ENCODE measurements at places on chromosomes 11 and 22.

DNA sequence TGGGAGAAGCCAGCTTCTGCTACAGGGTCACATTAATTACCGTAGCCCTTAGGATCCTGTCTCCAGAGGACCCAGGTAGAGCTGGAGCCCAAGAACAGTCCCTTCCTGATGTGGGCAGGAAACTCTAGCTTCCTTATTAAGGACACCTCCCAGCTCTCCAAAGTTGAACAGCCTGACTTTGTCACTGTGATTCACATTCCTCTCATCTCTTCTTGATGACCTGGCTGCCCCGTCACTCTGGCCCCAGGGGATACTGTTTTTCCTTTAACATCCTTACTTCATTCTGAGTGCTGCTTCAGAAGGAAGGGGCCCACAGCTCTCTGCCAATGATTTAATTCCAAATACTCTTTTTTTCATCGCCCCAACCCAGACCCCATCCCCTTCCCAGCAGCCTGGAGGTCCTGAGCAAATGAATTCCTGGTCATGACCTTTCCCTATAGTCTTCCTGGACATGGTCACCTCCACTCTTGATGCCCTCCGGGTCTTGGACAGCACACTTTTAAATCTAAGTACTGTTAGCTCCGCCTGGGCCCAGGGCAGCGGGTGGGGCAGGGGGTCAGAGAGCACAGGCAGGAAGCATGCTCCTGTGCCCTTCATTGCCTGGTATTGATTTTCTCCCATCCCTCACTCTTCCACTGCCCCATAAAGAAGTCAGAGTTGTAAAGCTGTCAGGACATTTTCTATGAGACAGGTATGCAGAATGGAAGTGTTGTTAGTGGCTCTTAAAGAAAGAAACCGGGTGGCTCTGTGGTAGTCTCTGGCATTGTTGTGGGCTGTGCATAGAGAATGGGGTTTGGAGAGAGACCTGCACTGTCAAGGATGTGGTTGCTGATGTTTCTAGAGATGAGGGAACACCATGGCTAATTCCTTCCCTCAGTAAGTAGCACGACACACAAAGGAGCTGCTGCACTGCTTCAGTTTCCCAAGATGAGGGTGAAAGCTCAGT, 22.3 kb upstream of the SPON1 start:
- DNase-seq: peak; percentile 10

DNA sequence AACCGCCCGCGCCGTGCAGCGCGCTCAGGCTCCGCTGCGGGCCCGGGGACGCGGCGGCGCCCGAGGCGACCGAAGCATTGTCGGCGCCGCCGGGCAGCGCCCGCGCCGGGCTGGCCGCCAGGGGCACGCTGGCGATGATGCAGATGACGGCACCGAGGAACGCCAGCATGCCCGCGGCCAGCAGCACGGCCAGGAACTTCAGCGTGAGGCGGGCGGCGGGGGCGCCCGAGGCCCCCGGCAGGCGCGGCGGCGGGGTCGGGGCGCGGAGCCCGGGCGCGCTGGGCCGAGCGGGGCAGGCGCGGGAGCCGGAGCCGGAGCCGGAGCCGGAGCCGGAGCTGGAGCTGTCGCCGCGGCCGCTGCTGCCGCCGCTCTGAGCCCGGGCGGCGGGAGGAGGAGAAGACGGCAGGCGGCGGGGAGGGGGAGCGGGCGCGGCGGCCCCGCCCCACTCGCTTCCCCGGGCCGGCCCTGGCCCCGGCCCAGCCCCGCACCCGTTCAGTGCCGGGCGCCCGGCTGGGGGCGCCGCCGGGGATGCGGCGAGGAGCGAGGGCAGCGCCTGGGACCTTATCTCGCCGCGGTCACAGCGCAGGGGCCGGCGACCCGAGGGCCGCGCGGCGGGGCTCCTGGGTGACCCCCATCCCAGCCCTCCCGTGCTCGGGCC, at the start of gene NPTXR:
Gene NPTXR (minus strand): TSS at position 372 of the 658 bp plus-strand sequence.
- DNase-seq: no peak

DNA sequence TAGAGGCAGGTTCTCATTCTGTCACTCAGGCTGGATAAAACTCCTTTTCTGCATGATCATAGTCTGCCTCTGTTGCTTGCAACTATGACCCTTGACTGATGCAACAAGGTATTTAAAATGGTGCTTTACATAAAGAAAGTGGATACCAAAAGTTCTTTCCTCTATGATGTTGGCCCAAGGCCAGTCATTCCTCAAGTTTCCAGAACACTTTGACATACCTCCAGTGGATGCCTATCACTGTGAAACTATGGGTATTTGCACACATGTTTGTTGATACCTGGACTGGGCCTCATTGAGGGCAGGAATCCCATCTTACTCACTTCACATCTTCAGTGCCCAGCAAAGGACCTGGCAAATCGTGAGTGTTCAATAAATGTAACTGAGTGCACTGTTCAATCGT, 159.0 kb upstream of the ZC3H12C start:
- no peak for DNase-seq

DNA sequence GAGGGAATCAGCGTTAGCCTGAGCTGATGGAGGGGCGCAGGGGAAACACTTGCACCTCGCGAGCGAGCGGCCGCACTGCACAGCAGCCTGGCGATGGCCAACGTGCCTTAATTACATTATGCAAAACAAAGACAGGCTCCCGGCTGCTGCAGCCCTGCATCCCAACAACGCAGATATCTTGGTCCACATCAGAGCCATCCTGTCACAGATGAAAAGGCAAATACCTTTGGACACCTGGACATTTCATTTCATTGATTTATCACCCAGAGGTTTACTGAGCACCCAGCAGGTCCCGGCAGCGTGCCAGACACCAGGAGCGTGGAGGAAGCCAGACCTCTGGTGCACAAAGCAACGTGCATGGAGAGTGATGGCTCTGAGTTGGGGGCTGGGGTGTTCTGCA, 843.0 kb downstream of the TBC1D22A start:
- DNase-seq: no peak

DNA sequence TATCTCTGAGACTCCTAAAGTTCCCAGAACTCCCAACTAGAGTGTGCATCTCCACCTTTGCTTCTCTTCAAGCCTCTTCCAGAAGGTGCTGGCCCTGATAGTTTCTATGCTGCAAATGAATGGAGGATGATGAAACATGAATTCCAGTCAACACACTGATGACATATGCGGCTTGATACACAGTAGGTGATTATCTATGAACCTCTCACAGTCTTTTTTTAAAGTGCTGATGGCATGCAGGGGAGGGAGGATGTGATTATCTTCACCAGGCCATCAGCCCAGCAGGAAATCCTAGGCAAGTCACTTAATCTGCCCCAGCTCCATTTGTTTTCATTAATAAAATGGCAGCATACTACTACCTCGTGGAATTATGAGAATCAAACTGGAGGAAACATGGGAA, 548.5 kb downstream of the SOX6 start:
- DNase-seq: no peak

- peak; percentile 89 for DNase-seq
Observed at GRCh38 chr11:29300420-29300819, 716.4 kb downstream of the KCNA4 start.

GRCh38 chr11:19437760-19438159, 197.0 kb upstream of the E2F8 start:
- peak; percentile 80 for DNase-seq

- DNase-seq: no peak
Observed at GRCh38 chr22:37571258-37571991, 8.5 kb downstream of the LGALS2 start.

- DNase-seq: peak; percentile 60
Observed at GRCh38 chr11:62108017-62108750, 15.6 kb upstream of the INCENP start.

- DNase-seq: peak; percentile 42
Observed at GRCh38 chr11:113796663-113797259, 17.2 kb downstream of the CLDN25 start.

DNA sequence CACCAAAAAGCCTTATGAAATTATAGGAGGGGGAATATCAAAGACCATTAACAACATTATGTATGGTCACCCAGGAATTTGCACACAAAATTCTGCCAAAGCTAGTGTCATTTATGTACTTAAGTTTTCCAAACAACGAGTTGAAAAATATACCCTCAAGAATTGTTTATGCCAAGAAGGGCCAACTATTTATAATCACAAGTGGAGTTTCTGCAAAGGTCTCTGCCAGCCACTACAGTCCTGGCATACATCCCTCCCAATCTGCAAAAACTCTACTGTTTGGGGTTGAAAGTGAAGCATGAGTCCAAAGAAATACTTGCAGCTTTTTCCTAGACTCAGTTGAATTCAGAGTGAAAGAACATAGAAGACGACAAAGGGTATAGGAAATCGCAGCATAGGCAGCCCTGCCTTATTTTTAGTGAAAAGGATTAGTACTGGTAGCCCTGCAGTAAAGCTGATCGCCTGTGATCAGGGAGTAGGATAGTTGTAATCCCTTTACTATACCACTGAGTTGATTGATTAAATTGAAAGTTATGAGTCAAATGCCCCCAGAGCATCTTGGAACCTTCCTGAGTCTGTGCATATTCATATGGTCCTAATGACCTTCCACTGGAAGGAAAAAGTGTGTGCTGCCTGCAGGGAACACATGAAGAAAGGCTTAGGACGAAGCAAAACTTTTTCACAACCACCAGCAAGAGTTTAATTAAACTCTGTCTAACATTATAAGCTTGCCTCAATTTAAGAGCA, 144.0 kb downstream of the SPON1 start:
- DNase-seq: no peak

- peak; percentile 42 for DNase-seq
Observed at GRCh38 chr11:92702037-92702804, 267.2 kb upstream of the MTNR1B start.

- DNase-seq: no peak
Observed at GRCh38 chr11:60477035-60477445, 15.5 kb upstream of the MS4A12 start.

GRCh38 chr11:6438979-6439571, 1.7 kb downstream of the HPX start:
- DNase-seq: peak; percentile 33

GRCh38 chr11:25612806-25613205, 719.1 kb upstream of the ANO3 start:
- DNase-seq: no peak

DNA sequence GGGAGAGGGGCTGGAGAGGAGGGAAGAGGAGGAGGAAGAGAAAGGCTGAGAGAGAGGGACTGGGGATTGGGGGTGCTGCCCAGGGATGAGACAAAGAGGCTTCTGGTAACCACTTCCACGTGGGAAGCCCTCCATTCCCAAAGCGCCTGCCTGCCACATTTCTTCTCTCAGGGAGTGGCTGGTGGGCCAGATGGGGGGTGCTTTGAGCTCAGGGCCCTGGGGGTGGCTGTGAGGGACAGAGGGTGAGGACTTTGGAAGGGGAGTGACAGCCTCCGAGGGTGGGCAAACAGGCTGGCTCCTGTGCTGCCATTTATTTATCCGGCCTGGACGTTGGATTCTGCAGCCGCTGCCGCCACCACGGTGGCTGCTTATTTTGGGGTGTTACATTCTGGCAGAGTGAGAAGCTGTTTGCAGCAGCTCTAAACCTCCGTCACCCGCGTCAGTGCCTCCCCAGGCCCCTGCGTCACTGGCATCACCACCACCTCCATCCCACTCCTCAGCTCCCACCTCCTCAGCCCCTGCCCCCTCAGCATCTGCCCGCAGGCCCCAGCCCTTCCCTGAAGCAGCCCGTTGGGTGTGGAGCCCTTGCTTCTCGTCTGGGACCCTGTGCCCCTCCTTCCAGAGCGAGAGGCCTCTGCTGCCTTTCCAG, 1.6 kb downstream of the RTN4RL2 start:
- no peak for DNase-seq

DNA sequence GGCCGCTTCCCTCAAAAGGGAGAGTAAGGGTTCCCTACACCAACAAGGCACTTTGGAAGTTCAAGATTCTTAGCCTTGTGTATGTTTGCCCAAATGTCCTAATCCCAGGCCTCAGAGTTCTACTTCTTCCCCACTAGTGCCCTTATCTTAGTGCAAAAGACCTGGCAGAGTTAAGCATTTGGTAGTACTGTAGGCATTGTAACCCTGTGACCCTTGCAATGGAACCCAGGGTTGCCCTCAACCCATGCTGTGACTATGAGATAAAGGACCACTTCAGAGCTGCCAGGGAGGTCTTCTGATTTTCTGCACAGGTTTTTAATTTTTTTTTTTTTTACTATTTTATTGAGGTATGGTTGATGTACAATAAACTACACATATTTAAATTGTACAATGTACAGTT, 65.1 kb downstream of the C11orf65 start:
- no peak for DNase-seq

GRCh38 chr22:19130959-19131684, at the start of gene TSSK2:
TSSK2 (plus strand) TSS chr22:19131308; CDS start chr22:19131400, 92 bp downstream.
- no peak for DNase-seq

DNA sequence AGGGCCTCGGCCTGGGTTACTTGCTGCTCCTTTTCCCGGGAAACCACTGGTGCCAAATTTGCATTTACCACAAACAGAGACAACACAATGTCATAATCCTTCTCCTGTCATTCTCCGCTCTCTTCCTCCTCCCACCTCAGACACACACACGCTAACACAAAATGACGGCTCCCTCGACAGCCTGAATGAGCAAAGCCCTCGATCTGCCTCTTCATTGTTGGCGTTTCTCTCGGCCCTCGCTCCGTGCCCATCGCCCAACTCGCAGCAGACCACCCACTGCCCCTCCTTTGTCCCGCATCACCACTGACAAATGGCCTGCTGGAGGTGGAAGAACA, 12.5 kb upstream of the TCF20 start:
- DNase-seq: no peak

DNA sequence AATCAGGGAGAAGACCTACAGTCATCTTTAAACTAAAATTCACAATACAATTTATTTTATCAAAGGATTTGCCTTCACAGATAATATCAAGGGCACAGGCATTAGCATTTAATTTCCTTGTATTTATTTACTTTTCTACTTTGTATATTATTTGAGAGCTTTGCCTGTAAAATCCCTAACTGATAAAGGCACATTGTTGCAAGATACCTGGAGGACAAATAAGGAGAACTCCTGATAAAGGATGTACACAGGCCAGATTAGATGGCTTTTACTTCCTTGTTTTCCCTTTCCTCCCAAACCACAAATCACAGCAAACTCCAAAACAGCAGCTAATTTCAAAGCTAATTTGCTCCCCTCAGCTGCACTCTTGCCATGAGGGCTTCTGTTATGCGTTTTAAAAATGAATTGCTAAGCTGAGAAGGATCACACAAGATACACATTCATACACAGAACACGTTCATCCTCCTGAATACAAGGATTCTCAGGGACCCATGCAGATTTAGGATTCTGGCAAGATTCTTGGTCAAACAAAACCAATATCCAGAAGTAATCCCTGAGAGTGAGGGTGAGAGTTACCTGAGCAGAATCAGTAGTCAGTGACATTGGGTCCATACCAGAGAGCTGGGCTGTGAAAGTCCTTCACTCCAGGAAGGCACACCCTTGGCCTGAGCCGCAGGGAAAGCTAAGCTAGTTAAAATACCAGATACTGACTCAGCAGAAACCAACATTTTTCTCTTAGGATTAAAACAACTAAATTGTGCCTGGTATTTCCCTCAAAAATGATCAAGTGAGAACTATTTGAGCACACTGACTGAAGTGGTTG, 100.3 kb upstream of the CLPB start:
- DNase-seq: peak; percentile 13

- DNase-seq: no peak
Observed at GRCh38 chr11:116532066-116532465, 240.7 kb downstream of the BUD13 start.

- DNase-seq: no peak
Observed at GRCh38 chr11:1460396-1460985, 26.1 kb downstream of the MOB2 start.
